ENCODE measurements at places on chromosomes 4 and X.

DNA sequence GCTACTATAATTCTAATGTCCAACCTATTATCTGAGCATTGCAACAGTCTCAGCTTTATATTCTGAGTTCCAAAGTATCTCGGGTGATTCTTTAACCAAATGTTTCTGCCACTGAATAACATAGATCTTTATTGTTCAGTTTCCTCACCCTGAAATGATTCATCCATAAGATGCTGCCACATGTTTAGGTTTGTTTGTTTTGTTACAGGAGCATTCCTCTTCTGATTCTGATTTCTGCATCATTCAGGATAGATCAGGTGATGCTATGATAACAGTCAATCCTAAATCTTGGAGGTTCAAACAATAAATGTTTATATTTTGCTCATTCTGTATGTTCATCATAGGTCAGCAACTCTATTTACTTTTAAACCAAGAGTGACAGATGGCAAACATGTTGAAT, 927.6 kb downstream of the PCDH7 start:
- DNase-seq: no peak

DNA sequence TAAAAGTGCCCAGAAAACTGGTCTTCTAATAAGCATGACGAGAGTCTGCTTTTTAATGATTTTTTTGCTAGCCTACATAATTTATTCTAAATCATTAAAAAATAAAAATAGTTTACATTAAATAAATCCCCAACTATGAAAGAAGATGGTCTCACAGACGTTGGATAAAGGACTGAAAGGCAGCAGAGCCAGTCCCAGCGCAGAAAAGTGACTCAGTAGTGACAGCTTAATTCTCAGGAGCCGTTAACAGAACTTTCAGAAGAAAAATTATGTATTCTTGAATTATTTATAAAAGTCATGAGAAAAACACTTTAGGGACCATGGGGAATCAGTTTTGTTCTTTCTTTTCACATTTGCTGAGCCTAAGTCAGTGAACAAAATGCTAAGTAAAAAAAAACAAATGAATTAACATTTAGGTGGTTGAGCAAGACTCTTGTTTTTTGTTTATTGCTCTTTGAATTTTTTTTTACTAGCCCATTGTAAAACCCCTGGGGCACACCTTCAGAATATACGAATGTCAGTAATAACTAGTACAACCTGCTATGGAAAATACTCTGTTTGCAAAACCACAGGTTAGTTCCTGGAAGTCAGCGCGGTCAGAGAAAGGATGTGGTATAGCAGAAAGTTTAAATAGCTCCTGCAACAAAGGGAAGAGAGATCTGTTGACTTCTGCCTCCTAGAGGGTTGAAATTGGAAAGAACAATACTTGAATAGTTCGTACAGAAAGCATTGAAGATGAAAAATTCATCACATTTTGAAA, 50.4 kb upstream of the CCDC160 start:
- DNase-seq: no peak

DNA sequence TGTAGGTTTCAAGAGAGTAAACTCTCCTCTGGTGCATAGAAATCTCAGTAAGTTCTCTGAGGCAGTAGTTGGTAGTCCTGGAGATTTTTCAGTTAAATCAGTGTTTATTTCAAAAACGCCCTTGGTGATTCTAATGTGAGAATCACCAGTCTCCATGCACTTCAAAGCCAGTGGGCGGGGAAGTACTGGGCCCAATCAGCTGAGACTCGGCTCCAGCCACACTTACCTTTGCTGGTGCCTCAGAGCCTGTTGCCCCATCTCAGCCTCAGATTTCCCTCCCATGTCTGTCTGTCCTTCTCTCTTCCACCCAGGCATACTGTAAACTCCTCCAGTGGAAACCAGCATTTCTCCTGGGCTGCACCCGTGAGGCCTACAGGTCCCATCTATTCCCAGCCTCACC, 7.4 kb upstream of the MGST2 start:
- no peak for DNase-seq

DNA sequence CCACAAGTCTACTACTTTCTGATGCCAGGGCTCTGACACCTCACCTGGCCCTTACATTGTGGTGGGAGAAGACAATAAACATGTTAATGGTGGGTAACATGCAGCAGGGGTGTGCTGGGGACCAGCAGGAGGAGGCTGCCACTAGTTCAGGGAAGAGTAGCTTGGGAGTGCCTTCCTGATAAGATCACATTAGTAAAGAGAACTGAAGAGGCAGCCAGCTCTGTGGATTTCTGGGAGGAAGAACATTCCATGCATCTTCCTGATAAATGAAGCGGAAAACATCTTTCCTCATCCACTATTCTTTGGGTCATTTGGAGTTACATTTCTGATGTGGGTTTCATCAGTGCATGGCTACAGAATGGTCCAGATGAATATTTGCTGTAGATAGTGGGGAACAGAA, 9.0 kb downstream of the RNF150 start:
- no peak for DNase-seq

- no peak for DNase-seq
Observed at GRCh38 chr4:37697566-37697965, 11.4 kb upstream of the RELL1 start.

DNA sequence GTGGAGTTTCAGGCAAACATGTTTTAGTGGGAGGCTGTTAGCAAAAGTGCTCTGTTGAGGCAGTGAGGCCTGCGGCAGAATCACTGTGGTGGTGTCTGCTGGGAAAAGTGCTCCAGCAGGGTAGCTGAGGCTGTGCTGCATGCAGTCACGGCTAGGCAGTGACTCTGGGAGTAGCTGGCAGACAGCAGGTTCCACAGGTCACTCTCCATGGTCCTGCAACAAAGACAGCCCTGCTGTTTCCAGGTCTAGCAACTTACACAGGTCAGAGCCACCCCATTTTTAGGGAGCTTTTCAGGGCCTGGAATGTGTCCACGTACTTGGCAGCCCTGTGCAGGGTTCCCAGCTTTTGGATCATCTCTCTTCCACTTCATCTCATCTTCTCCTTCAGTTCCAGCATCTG, 184.3 kb downstream of the NAA11 start:
- no peak for DNase-seq

GRCh38 chrX:1306909-1307625, 29.5 kb upstream of the IL3RA start:
- no peak for DNase-seq

GRCh38 chr4:114890773-114891172, 222.6 kb downstream of the NDST4 start:
- DNase-seq: no peak

DNA sequence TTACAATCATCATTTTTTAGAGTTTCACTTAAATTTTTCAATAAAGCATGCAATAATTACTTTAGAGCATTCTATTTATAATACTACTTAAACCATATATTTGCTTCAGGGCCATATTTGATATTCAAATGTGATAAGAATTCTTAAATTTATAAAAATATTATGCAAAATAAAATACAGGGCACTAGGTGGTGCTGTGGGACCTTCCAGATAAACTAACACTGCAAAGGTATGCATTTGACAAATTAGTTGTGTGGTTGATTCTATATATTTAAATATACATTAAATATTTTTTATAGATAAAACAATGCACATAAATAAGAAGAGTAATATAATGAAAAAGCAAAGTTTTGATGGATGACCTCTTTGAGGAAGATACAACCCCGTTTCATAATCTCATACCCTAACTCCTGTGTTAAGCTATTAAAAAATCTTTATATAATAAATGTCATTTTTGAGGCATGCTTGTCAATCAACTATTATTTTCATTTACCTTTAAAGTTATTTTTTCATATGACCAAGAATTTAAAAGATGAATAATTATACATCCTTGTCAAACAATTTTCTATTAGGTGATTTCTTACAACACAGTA, 128.4 kb downstream of the REELD1 start:
- DNase-seq: no peak

All from NCI-H510A (cell line).